ENCODE measurements at places on chromosomes 11 and 22.

- no peak for DNase-seq
Measured at GRCh38 chr22:50247748-50248147, 2.9 kb upstream of the TUBGCP6 start.

- DNase-seq, result no peak
Measured at GRCh38 chr11:73311394-73311869, 3.4 kb downstream of the ARHGEF17 start.

DNA sequence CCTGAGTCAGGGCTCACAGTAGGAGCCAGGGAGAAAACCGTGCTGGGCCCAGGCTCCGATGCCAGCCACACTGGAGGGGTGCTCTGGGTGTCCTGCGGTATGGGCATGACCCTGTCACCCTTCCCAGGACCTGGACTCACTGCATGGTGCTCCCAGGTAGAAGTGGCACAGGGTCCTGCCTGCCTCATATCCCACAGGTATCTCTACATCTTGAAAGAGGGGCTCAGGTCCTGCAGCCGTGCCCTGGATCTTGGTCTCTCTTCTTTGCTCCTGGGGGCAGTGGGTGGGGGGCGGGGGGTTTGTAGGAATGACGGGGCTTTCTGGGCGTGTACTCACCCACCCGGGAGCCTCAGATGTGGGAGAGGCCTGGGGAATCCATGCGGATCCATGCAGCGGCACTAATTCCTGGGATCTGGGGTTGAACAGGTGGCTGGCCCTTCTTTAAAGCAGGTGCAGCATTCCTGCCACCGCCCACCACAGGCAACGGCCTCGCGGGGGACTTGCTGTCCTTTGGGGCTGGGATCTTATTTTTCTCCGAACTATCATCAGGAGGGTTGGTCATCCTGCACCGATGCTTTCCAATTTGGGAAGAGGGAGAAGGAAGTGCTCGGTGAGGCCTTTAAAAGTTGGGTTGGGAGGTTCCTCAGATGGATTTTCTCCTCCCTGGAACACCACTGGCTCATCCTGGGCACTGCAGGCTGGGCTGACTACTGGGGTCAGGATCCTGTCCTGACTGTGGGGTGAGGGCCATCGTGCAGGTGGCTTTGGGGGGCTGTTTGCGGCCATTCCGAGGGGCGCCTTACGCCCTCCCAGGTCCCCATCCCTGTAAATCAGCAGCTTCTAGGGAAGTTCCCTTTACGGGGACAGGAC is 886.4 kb downstream of the BRD1 start:
- DNase-seq, result no peak

- DNase-seq, result peak; percentile 27
Measured at GRCh38 chr11:122253589-122254231, 137.7 kb upstream of the BLID start.
